NCI-H460 (cell line): ENCODE measurements at places on chromosomes 6 and 20. TPM values are rescaled to one million over a fixed set of nuclear protein-coding genes. Genes with fewer than 3 reads are reported as not detected.

DNA sequence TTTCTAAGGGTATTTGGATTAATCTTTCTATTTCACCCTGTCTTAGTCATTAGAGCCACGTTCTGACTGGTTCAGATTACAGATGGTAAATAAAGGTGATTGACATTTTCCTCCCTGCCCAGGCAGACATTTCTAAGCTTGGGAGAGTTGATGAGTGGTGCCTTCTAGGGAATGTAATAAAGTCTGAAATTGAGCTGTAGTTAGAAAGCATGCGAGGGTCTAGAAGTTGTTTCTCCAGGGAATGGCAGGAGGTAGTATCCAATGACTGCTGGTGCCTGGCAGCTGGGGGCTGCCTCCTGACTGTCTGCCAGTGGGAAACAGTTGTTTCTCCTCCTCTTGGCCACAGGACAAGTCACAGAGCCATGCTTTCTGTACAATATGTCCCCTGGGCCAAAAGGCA is 14.6 kb downstream of the EDN3 start:
- DNase-seq = no peak

DNA sequence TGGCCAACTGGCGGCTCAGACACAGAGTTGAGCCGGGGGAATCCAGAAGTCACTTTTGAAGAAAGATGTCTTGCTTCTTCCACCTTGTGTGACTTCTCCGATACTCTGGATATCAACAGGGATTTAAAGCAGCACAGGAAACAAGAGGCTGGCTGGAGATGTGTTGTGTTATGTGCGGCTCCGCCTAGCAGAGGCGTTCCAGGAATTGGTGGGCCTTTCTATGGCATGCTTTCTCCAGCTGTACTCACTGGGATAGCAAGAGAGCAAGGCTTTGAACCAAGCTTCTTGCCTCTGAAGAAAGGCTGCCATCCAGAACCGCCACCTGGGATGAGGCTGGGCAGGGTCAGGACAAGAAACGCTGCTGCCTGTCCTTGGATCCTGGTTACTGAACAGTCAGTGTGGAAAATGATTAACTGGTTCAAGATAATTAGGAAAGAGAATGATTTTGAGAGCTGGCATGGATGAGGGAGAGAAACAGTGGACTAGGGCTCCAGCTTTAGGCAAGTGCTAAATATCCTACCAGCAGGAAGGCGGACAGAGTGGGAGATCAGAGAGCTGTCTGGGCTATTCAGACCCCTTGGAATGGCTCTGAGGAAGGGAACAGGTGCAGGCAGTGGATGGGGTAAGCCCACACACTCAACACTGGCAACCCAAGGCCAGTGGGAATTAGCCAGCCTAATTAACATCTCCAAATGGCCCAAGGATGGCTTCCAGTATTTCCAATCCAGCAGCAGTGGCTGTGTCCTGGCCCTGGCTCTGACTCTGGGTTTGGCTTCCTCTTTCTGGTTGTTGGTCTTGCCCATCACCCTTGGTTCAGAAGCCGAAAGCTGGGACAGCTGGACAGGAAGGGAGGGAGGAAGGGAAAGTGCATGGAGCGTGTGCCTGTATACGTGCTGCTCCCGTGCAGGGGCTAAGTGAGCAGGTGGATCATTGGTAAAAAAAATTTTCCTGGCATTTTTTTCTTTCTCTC is 31.9 kb downstream of the INSM1 start:
- DNase-seq = no peak

DNA sequence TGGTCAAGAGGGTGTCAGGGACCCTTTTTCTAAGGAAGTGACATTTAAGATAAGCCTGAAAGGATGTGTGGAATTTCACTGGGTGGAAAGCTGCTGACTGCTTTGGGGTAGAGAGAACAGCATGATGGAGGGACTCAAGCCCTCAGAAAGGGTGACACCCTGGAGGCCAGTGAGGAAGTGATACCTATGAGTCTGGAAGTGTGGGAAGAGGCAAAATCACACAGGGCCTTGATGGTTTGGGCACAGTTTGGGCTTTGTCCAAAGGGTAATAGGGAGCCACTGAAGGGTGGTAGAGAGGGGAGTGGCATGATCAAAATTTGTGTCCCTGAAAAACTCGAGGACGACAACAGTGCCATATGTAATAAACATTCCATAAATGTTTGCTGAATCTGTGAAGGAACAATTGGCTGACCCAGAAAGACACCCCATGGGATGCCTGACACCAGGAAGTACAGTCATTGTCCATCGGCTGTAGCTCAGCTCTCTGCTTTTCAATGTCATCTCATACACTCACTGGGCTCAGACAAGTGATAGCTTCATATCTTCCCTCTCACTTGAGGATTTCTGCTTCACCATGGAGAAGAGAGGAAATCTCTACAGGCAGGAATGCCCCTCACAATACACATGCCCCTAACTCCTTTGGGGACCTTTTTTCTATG is 21.3 kb downstream of the CASS4 start:
- DNase-seq = no peak

DNA sequence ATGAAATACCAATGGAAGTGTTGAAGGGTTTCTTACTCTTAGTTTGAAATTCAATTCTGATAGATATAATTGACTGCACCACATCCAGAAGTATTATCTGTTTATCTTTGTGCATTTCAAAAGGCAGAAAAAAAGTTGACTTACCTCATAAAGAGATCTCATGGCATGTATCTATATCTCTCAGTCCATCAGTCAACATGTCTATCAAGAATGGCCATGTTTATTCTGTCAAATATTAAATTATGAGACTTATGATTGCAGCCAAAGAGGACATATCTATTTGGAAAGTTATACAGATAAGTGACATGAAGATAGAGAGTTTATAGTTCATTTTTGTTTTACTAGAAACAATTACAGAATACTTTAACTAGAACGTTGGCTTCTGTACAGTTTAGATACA is 277.8 kb downstream of the KHDC1L start:
- no peak for DNase-seq

DNA sequence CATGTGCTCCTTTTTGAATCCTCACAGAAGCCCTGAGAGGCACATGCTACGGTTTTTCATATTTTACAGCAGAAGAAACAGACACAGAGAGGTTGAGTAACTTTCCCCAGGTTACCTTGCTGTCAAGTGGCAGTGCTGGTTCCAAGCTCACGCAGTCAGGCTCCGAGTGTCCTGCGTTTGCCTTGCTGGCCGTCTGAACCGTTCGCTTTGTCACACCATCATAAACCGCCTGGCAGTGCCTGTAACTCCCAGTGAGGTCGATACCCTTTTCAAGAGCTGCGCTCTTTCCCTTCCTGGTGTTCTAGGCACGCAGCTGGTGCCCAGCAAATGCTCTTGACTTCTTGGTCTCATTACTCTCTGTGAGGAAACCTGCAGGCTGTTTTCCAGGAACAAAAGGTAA is 31.3 kb upstream of the KCNG1 start:
- no peak for DNase-seq

DNA sequence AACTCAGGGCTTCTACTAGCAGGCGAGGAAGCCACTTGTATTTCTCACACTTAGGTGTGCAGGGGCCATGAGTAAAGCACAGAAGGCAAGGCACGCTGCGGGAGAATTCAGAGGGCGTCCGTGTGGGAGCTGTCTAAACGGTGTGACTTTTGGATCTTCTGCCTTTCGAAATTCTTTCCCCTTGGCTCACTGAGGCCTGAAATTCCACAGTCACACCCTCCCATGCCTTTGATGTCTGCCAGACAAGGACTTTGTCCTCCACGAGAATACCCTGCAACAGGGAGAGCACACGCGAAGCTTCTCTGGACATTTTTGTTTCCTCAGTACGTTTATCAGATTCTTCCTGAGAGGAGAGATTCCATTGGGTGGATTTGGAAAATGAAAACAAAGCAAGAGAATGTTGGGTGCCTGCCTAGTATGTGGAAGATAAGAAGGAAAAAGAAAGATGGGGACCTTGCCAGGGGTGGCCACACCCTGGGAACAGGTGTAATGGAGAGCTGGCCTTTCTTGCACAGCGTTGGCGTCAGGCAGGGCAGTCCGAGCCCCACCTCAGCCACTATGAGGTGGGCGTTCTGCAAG is 235.7 kb downstream of the MYLK4 start:
- peak; percentile 97 for DNase-seq

- DNase-seq = no peak
Observed at GRCh38 chr6:121645100-121645745, 209.8 kb downstream of the GJA1 start.

- DNase-seq = no peak
Observed at GRCh38 chr6:102813489-102814275, 1420.2 kb downstream of the GRIK2 start.

GRCh38 chr20:30484009-30484748 is 773.3 kb upstream of the DEFB115 start:
- no peak for DNase-seq

Gene AKAP12
- 7.8 and 8.8 TPM in 2 replicates for total RNA-seq

Gene RIPPLY2
- not detected in 2 replicates for total RNA-seq
